ENCODE measurements at places on chromosomes 11 and 22.

- no peak for DNase-seq
These were observed 76.1 kb upstream of the RAB1B start for GRCh38 chr11:66192181-66192863.

GRCh38 chr11:74520316-74520715 is 26.8 kb upstream of the LIPT2 start:
- no peak for DNase-seq

DNA sequence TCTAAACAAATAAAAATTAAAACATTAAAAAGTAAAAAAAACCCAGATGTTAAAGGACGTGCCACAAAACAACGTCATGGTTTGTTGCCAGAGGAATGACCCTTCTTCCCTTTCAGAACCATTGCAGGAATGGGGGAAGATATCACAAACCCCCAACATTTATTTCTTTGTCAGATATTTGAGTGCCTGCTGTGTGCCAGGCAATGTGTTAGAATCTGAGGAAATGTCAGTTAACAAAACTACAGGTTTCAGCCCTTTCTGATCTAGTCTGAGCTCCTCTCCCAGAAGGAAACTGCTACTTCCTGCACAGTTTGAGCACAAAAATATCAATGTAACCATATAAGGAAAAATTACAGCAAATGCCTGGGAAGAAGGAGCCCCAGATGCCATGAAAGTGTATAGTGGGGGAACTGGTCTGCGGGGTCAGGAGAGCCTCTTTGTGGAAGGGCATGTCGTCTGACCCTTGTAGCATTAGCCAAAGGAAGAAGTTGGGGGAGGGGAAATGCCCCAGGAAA is 7.1 kb upstream of the NHERF4 start:
- peak; percentile 8 for DNase-seq

DNA sequence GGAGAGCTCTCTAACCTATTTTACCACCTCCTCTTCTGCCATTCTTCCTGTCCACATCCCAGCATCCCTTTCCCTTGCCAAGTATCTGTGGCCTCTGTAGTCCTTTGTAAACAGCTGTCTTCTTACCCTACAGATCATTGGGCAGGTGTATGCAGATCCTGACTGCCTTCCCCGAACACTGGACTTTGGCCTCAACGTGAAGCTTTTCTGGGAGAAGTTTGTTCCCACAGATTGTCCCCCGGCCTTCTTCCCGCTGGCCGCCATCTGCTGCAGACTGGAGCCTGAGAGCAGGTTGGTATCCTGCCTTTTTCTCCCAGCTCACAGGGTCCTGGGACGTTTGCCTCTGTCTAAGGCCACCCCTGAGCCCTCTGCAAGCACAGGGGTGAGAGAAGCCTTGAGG is 17.3 kb downstream of the PIK3IP1 start:
- DNase-seq = no peak

DNA sequence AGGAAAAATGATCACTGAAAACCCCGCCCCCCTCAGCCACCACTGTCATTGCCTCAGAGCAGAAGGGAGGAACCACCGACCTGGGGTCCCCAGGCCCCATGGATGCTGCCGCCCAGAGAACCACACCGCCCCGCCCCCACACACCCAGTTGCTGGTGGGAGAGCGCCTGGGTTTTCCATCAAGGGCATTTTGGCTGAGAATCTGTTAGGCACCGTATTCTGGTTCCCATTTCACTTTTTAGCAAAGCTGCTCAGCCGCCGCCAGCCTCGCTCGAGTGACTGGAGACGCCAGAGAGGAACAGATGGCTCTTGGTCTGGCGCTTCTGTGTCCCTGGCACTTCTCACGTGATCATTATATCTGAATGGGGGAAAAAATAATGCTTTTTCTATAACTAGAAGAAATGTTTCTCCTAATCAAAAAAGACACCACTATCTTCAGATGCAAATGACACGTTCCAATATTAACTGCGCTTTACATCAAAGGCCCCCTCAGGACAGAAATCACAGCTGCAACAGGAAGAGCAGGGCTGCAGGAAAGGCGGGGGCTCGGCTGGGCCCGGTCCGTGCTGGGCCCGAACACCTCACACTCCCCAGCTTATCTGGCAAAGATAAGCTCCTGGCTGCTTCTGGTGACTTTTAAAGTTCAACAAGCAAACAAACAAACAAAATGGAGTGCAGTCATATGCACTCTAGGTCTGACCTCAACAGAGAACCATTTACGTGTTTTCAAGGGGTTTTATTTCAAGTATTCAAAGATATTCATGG is 149.8 kb downstream of the MPPED1 start:
- no peak for DNase-seq

DNA sequence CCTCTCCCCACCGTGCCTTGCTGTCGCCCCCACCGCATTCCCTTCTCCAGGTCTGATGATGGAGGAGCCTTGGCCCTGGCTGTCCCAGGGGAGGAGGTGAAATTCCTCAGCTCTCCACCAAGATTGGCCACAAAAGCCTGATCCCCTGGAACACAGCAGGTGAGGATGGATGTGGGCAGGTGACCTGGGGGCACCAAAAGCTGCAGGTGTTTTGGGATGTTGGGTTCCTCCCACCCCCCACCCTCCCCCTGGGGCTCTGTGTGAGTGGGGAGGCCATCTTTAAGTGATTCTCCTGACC is 639 bp downstream of the TRIOBP start:
- DNase-seq = no peak

GRCh38 chr11:117766576-117766975 is 30.4 kb downstream of the DSCAML1 start:
- no peak for DNase-seq

GRCh38 chr22:48588878-48589450 is 1238.7 kb downstream of the BRD1 start:
- DNase-seq = no peak

DNA sequence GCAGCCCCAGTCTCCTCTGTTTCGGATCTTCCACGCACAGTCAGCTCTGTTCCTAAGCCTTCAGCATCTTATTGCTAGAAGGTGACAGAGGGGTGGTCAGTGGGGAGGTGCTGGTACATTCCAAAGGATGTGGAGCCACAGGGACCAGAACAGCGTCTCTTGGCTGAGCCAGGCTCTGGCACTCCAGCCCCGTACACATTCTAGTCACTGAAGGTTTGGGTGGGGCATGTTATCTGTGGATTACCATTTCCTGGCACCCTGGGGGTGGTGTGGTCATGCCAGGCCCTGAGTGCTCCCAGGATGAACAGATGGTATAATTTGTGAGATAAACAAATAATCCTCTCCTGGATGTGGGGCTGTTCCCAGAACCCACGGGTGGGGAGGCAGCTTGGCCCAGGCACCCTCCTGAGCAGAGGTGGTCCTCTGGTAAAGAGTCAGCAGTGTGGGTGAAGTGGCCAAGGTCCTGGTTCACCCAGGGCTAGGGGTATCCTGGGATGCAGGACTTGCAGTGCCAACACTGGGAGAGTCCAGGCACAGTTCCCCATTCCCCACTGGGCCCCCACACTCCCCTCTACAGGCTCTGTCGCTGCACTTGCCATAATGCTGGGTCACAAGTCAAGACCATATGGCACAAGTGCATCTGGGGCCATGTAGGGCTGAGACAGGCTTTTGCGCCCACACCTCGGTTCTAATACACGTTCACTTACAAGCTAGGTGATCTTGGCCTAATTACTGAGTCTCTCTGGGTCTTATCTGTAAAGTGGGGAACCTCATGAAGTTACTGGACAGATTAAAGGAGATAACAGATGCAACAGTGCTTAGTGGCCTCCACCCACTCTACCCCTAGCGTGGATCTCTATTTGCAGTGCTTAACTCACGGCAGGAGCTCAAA is 33.0 kb downstream of the DKK3 start:
- no peak for DNase-seq

DNA sequence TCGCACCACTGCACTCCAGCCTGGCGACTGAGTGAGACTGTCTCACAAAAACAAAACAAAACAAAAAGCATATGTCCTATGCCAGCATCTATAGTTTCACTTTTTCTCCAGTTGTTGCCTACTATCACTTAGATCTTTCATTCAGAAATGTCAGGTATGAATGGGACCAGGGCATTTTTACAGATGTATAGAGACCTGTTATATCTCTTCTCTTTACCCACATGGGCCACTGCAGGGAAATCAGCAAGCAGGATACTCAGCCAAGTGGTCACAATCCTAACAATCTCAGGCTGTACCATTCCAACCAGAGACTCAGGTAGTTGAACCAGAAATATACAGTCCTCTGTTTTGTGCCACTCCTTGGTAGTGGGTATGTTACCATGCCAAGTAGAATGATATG is 16.0 kb upstream of the SREBF2 start:
- DNase-seq = no peak

- DNase-seq = no peak
These were observed 41.2 kb downstream of the SYTL2 start for GRCh38 chr11:85769771-85770170.

- no peak for DNase-seq
These were observed 734.6 kb upstream of the FAT3 start for GRCh38 chr11:91489989-91490388.

DNA sequence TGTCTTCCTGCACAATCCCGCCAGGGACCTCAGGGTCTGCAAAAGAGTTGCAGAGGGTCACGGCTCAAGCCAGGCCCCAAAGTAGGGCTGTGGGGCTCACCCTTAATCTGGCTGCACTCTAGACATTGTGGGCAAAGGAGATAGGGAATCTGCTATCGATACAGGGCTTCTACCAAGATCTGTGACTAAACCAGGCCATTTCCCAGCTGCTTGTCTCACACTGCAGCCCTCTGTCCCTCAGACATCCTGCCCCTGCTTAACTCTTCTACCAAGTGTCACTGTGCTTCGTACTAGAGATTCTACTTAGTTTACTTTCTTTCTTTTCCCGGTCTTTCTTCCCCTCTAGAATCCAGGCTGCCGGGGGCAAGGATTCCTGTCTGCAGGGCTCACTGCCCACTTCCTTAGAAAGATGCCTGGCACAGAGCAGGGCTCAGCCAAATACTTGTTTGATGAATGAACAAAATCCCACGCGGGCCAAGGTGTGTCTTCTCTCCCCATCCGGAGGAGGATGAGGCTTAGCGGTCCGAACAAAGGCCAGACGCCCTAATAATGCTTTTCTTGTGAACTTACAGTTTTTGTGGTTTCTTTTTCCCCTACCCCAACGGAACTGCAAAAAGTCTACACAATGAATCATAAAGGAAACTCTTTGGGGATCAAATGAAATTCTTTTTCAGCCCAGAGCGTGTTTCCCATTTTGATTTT is 61.3 kb upstream of the ANO1 start:
- no peak for DNase-seq

Measured in bone marrow (tissue), 2 donors.